B cell (primary cell): ENCODE measurements at places on chromosomes 5 and 9.

DNA sequence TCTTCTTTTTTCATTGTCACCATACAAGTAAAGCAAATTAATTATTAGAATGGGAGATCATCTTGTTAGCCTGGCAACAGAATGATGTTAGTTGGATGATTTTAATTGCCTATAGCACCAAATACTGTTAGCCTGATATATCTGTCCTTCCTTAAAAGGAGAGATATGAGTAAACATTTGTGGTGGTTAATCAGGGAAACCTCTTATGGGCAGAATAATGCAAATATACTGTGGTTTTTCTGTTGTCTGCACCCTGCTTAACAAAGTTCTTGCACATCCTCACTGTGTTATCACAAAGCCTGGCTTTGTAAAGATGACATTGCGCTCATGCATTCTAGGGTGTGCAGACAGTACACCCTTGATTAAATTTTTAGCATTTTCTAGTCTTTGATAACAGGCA is 254.9 kb upstream of the SMC2 start:
- DNase-seq = no peak
- H3K4me3 ChIP-seq = no peak overlapping the region
- H3K4me1 ChIP-seq = no peaks in the 10 kb centered on the region
- H3K27me3 ChIP-seq = no peaks in the 10 kb centered on the region
- H3K36me3 ChIP-seq = no peaks in the 10 kb centered on the region

DNA sequence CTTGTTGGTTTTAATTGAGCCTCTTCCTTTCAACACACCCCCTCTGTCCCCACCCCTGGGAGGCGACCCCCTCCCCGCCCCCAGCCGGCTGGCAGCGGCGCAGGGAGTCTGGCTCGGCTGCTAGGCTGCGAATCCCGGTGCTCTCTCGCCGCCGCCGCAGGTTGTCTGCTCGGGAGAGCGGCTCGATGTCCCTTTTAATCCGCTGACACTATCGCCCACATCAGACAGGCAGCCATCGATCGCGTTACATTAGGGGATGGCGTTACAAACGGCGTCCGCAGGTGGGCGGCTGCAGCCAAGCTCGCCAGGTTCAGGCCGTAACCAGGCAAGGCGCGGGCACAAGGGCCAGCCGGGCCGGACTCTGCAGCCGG is 1.3 kb downstream of the NR2F1-AS1 start:
- no peak for DNase-seq
- H3K27me3 ChIP-seq = peaks cover 3% of the 10 kb centered on the region
- H3K4me1 ChIP-seq = peaks cover 43% of the 10 kb centered on the region

GRCh38 chr5:128778474-128778873 is 186.8 kb upstream of the SLC27A6 start:
- no peak overlapping the region for H3K27ac ChIP-seq
- no peak overlapping the region for H3K4me3 ChIP-seq
- H3K4me1 ChIP-seq = no peaks in the 10 kb centered on the region
- no peak for DNase-seq
- no peaks in the 10 kb centered on the region for H3K36me3 ChIP-seq
- H3K27me3 ChIP-seq = no peaks in the 10 kb centered on the region

GRCh38 chr5:43065387-43065947 is 25.3 kb upstream of the ANXA2R start:
- peaks cover 2% of the 10 kb centered on the region for H3K36me3 ChIP-seq
- H3K27me3 ChIP-seq = no peaks in the 10 kb centered on the region
- peaks cover 19% of the 10 kb centered on the region for H3K4me1 ChIP-seq
- H3K4me3 ChIP-seq = peak overlapping the region; percentile 100
- H3K27ac ChIP-seq = peak overlapping the region; percentile 98

- H3K36me3 ChIP-seq = peaks cover 10% of the 10 kb centered on the region
- H3K4me1 ChIP-seq = no peaks in the 10 kb centered on the region
- H3K27ac ChIP-seq = no peak overlapping the region
- no peak for DNase-seq
- H3K27me3 ChIP-seq = no peaks in the 10 kb centered on the region
- H3K4me3 ChIP-seq = no peak overlapping the region
Measured at GRCh38 chr5:54551926-54552325, 34.4 kb downstream of the SNX18 start.

GRCh38 chr5:54217826-54218503 is 92.4 kb downstream of the ARL15 start:
- DNase-seq = peak; percentile 58
- H3K36me3 ChIP-seq = no peaks in the 10 kb centered on the region
- no peaks in the 10 kb centered on the region for H3K27me3 ChIP-seq
- H3K4me3 ChIP-seq = no peak overlapping the region

GRCh38 chr5:114174837-114175236 is 187.0 kb upstream of the KCNN2 start:
- DNase-seq = no peak
- H3K4me3 ChIP-seq = no peak overlapping the region
- H3K36me3 ChIP-seq = no peaks in the 10 kb centered on the region
- no peaks in the 10 kb centered on the region for H3K27me3 ChIP-seq
- no peak overlapping the region for H3K27ac ChIP-seq
- H3K4me1 ChIP-seq = no peaks in the 10 kb centered on the region

GRCh38 chr5:98638701-98639100 is 134.8 kb upstream of the RGMB start:
- H3K27ac ChIP-seq = no peak overlapping the region
- H3K4me1 ChIP-seq = no peaks in the 10 kb centered on the region
- no peaks in the 10 kb centered on the region for H3K27me3 ChIP-seq
- no peak overlapping the region for H3K4me3 ChIP-seq
- no peak for DNase-seq
- H3K36me3 ChIP-seq = no peaks in the 10 kb centered on the region

GRCh38 chr5:60382716-60383115 is 317.2 kb downstream of the DEPDC1B start:
- H3K4me1 ChIP-seq = no peaks in the 10 kb centered on the region
- H3K36me3 ChIP-seq = no peaks in the 10 kb centered on the region
- no peaks in the 10 kb centered on the region for H3K27me3 ChIP-seq

DNA sequence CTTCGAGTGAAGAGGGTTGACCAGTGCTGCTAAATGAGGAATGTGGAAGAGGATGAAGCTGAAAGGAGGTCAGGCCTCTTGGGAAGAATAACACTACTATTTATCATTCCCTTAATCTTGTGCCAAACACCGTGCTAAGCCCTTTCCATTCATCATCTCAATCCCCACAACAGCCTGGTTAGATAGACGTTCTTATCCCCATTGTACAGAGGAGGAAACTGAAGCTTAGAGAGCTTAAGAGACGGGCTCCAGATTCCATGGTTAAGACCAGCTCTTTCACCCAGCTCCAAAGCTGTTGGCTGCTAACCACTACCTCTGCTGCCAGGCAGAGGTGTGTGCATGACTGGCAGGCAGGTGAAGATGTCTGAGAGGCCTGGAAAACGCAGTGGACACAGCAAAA is 868 bp upstream of the EPB41L4B start:
- H3K27ac ChIP-seq = no peak overlapping the region
- no peaks in the 10 kb centered on the region for H3K36me3 ChIP-seq

- H3K27ac ChIP-seq = no peak overlapping the region
- H3K4me3 ChIP-seq = no peak overlapping the region
Measured at GRCh38 chr5:160904591-160904990, 52.6 kb upstream of the ATP10B start.

DNA sequence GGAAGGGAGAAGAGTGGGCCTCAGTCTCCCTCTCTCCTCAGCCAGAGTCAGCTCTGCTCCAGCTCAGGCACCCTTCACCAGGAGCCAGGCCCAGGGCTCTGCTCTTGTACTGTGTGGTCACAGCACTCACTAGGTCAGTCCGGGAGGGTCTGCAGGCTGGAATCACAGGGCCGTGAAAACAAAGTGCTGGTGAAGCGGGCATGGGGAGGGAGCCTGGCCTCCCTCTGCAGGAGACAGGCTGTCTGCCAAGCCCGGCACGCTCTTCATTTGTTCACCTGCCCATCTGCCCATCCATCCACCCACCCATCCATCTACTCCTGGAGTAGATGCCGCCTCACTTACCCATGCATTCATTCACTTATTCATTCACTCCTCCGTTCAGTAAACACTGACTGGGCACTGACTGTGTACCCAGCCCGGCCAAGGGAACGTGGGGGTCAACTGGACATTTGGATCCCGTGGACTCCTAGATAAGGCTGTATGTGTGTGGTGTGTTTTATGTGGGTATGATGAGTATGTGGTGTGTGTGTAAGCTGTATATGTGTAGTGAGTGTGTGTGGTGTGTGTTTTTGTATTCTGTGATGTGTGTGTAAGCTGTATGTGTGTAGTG is 3.6 kb downstream of the SPAAR start:
- H3K36me3 ChIP-seq = no peaks in the 10 kb centered on the region
- H3K27me3 ChIP-seq = no peaks in the 10 kb centered on the region
- H3K27ac ChIP-seq = no peak overlapping the region
- peaks cover 4% of the 10 kb centered on the region for H3K4me1 ChIP-seq
- H3K4me3 ChIP-seq = no peak overlapping the region
- DNase-seq = no peak

DNA sequence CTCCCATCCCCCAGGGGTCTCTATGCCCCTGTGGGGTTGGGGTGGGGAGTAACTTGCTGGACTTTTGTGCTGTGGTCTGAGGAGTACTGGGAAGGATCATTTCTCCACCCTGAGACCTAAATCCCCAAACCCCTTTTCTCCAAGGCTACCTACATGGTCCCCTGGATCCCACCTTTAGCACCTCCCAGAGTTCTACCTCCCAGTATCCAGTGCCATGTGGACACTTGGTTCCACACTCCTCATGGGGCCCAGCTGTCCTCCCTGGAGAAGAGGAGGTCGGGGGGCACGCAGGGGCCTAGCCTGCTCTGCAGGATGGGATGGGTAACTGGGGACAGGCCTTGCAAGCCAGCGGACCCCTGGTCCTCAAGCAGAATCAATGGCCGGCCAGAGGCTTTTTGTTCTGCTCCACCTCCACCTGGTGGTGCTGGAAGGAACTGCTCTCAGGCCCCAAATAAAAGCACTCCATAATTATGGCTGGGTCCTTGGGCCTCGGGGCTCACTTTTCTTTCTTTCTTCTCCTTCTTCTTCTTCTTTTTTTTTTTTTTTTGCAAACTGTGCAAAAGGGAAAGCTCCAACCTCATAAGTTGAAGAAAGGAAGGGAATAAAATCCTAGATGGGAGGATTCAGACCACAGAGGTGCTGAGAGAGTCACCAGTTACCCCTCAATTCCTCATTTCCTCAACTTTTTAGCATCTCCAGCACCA is 68.4 kb downstream of the PSD2 start:
- peak; percentile 73 for DNase-seq
- H3K4me3 ChIP-seq = no peak overlapping the region
- no peaks in the 10 kb centered on the region for H3K36me3 ChIP-seq
- H3K27me3 ChIP-seq = no peaks in the 10 kb centered on the region

DNA sequence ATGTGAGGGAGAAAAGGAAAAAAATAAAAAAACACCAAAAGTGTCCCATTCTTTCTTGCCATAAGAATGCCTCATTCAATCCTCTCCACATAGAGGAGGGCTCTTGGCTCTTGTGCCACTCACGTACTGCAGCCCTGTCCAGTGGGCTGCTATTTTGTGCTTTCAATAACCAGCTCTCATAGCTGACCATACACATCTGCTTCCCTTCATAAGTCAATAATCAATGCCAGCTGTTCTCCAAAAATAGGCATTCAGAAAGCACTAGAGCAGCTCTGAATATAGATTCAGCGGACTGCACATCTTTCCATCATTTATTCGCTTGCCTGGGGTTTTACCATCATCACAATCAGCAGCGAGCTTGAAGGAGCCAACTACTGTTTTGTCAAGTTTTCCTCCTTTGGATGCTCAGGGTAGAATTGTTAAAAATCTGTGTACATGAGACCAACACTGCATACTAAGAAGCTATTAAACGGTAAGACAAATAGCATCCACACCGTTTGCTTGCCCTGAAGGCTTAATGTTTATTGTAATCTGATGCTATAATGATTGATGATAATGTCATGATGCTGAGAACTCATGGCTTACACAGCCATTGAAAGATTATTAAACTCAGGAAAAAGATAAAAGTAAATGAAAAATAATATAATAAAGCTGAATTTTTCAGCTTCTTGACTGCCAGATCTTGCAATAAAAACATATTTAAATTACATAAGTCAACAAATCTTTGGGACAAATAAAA is 80.0 kb downstream of the OXCT1 start:
- no peak overlapping the region for H3K27ac ChIP-seq
- no peaks in the 10 kb centered on the region for H3K27me3 ChIP-seq
- H3K36me3 ChIP-seq = peaks cover 19% of the 10 kb centered on the region

GRCh38 chr5:174849426-174849825 is 125.0 kb downstream of the MSX2 start:
- no peaks in the 10 kb centered on the region for H3K27me3 ChIP-seq
- H3K4me3 ChIP-seq = no peak overlapping the region
- DNase-seq = no peak
